ENCODE measurements at places on chromosomes 5 and 9. TPM values are rescaled to one million over a fixed set of nuclear protein-coding genes. Genes with fewer than 3 reads are reported as not detected.

DNA sequence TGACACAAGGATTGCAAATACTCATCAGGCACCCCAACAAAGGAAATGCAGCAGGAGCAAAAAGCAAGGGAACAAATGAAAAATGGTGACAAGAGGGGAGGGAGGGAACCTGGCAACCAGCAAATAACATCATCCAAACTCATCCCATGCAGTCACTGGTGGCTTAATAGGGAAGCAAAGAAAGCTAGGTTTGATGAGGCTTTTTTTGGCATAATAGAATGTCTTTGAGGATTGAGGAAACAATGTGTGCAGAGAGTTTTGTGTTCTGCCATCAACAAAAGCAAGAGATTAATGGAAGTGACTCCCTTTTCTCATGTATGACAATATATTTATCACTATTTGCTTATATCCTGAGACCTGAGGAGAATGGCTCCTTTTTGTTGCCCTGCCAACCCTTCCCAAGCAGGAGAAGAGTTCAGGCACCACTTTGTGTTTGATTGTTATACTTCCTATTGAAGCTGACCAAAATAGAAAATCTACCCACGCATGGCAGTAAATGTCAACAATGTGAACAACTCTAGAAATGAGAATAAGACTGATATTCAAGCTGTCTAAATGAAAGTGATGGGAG lies 375.7 kb downstream of the CAAP1 start:
- no peaks in the 10 kb centered on the region for H3K27me3 ChIP-seq
- no peak overlapping the region for H3K4me3 ChIP-seq
- no peaks in the 10 kb centered on the region for H3K36me3 ChIP-seq
- no peak for DNase-seq
- H3K4me1 ChIP-seq: no peaks in the 10 kb centered on the region

- no peaks in the 10 kb centered on the region for H3K36me3 ChIP-seq
- no peak overlapping the region for H3K27ac ChIP-seq
- H3K27me3 ChIP-seq: no peaks in the 10 kb centered on the region
- H3K4me1 ChIP-seq: no peaks in the 10 kb centered on the region
Measured at GRCh38 chr9:87029905-87030304, 82.6 kb upstream of the GAS1 start.

DNA sequence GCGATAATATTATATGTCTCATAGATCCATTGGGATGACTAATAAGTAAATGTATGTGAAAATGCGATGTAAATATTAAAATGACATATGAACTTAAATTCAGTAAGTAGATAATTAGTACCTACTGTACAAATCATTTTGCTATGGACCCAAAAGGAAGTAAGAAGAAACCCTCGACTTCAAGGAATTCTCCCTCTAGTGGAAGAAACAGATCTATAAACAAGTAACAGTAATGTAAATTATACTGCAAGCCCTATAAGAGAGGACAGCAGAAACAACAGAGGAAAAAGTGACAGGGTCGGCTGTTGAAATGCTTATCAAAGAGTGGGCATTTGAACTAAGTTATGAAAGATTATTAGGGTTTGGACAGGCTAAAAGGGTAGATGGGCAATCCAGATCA lies 320.3 kb downstream of the DMAC1 start:
- H3K36me3 ChIP-seq: no peaks in the 10 kb centered on the region
- no peak overlapping the region for H3K27ac ChIP-seq
- H3K4me1 ChIP-seq: no peaks in the 10 kb centered on the region
- H3K4me3 ChIP-seq: no peak overlapping the region
- H3K27me3 ChIP-seq: no peaks in the 10 kb centered on the region

DNA sequence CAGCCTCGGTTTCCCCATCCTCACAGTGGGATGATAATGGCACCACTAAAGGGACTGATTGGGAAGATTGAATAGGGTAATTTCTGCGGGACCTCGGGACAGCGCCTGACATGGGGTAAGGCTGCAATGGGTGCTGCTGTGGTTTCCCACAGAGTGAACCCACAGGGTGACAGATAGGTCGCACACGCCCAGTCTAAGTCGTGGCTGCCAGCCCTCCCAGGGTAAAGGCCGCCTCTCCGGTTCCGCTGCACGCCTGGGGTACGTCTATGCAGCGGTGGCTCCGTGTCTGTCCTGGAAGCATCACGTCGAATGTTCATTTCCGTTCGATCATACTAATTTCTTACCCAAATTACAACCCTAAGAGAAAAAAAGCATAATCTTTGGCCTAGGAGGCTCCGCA lies 631 bp downstream of the CFAP77 start:
- peaks cover 8% of the 10 kb centered on the region for H3K4me1 ChIP-seq
- peaks cover 20% of the 10 kb centered on the region for H3K27me3 ChIP-seq
- no peak overlapping the region for H3K27ac ChIP-seq
- H3K4me3 ChIP-seq: peak overlapping the region; percentile 53

DNA sequence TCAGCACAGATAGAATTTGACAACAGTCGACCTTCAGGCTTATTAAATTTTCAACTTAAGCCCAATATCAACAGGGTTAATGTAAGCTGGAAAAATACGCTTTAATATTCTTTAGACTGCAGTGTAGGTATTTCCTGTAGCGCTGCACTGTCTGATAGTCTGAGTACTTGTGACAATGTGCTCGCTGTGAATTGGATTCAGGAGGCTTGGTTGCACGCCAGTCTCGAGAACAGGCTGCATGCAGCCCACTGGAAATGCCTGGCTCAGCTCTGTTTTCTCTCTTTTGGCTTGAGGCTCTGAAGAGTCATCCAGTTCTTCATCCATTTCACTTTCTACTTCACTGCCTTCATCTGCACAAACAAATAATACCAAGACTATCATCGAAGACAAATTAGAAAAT lies 300.9 kb downstream of the RFX3 start:
- no peaks in the 10 kb centered on the region for H3K36me3 ChIP-seq
- no peak for DNase-seq
- no peaks in the 10 kb centered on the region for H3K4me1 ChIP-seq
- no peak overlapping the region for H3K4me3 ChIP-seq
- H3K27me3 ChIP-seq: no peaks in the 10 kb centered on the region
- H3K27ac ChIP-seq: no peak overlapping the region

Gene SPINK14
- not detected for total RNA-seq

Gene ADGRD2
- 1.1 TPM for total RNA-seq
